ENCODE measurements at places on chromosomes 1 and 21.

DNA sequence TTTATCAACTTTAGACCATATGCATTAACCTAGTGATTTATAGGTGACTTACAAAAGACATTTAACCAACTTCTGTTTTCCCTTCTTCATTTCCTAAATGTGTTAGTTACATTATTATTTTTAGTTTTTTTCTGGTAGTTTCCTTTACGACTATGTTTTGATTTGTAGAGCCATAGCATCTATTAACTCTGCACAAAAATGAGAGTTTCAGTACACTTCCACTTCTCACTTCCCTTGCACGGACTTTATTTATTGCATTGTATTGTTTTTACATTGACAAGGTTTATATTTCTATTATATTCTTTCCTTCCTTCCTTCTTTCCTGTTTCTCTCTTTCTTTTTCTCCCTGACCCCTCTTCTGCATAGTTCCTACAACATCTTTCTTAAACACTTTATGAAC lies 14.7 kb downstream of the PKN2 start:
- no peak for DNase-seq

GRCh38 chr1:245209658-245210435 lies 55.1 kb downstream of the KIF26B start:
- DNase-seq, result no peak

GRCh38 chr1:39086386-39086785 lies 60.2 kb downstream of the NDUFS5 start:
- DNase-seq, result no peak

DNA sequence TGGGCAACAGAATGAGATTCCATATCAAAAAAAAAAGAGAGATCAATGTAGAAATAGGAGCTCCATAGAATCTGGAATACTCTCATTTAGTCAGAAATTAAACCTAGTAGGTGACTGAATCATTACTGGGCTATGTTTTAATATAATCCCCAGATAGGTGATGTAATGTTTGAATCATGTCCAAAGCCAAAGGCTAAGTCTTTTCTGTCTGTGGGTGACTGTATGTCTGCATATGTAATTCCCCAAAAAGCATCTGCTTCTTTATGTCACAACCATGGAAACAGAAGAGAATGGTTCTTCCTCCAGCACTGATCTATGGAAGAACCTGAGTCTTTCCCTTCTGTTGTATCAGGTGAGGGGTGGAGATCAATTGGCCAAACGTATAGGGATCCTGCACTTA lies 5.8 kb downstream of the LAMC2 start:
- DNase-seq, result peak; percentile 37

GRCh38 chr1:192635939-192636338 lies at the start of gene RGS13:
Gene RGS13, plus strand, starts transcription at chr1:192636147. Its CDS starts 8,188 bp downstream, at chr1:192644335.
- no peak for DNase-seq

GRCh38 chr1:178543290-178543607 lies 30.3 kb downstream of the TEX35 start:
- no peak for DNase-seq

DNA sequence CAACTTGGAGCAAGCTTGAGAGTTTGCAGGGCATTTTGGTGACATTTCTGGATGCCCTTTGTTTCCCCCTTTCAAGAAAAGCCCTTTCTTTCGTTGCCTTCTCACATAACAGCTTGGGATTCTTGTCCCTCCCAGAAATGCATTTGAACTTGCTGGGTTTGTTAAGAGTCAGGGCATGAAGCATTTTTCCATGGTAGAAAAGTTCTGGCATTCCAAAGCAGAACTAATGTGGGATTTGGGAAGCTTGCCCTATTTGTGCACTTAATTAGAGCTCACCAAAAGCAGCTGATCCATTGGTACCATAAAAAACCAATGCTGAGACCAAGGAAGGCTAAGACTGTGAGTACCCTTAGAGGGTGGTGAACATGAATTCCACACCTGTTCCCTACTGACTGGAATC lies 99.8 kb upstream of the HOOK1 start:
- no peak for DNase-seq

- no peak for DNase-seq
These were observed 121.9 kb downstream of the CRYAA start for GRCh38 chr21:43290421-43291346.

DNA sequence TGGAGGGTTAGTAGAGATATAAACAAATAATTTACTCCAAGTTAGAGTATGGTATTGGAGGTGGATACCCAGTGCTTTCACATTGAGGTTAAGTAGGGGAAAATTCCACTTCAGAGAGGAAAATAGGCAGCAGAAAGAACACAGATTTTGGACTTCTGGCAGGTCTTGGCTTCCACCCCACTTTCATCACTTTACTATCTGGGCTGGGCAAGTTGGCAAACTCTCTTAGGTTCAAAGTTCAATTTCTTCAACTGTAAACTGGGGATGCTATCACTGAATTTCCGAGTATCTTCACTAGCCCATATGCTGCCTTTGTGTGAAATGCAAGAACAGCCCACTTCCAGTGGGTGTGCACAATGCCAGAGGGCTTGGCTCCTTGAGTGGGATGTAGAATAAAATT lies 214.9 kb downstream of the GABPA start:
- DNase-seq, result no peak

DNA sequence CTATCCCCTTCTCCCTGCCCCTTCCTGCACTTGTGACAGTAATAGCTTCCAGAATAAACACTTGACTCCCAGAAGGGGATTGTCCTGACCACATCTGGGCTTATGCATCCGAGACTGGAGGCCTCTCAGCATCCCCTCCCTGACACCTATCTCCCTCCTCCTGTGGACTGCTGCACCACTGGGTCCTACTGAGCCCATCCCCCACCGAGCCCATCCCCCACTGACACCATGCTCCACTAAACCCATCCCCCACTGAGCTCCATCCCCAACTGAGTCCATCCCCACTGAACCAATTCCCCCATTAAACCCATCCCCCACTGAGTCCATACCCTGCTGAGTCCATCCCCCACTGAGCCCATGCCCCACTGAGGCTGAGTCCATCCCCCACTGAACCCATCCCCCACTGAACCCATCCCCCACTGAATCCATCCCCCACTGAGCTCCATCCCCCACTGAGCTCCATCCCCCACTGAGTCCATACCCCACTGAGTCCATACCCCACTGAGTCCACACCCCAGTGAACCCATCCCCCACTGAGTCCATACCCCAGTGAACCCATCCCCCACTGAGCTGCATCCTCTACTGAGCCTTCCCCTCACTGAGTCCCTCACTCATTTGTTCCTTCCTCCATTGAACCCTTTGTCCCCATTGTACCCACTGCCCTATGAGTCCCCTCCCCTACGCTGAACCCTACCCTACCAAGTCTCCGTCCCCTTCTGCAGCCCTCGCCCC lies 5.6 kb downstream of the PDZK1IP1 start:
- no peak for DNase-seq

DNA sequence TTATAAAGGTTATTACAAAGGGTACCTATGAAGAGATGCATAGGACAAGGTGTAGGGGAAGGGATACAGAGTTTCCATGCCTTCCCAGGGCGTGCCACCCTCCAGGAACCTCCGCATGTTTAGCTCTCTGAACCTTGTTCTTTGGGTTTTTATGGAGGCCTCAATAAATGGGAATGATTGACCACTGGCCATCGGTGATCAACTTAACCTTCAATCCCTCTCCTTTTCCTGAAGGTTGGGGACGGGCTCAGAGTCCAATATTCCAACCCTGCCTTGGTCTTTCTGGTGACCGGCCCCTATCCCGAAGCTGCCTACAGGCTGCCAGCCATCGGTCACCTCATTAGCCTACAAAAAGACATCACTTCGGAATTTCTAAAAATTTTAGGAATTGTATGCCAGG lies 11.7 kb downstream of the CD244 start:
- DNase-seq, result no peak

DNA sequence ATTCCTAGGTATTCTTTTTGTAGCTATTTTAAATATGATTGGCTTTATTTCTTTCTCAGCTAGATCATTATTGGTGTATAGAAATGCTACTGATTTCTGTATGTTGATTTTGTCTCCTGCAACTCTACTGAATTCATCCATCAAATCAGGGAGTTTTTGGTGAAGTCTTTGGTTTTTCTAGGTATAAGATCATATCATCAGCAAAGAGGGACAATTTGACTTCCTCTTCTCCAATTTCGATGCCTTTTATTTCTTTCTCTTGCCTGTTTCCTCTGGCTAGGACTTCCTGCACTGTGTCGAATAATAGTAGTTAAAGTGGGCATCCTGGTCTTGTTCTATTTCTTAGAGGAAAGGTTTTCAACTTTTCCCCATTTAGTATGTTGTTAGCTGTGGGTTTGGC lies 27.5 kb upstream of the PRKACB start:
- no peak for DNase-seq

DNA sequence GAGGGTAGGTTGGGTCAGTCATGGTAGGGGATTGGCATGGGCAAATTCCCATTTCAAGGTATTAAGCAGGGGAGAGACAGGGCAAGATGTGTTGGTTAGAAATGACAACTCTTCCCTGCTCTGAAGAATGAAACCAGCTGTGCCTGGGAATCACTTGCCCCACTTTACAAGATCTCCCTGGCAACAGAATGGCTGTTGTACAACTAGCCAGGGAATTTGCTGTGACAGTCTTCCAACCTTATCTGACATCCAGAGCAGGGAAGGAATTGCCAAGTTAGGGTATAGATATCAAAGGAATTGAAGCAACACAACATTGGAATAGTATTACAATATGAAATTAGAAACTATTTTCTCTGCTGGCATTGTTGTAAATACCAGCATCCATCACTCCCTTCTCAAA lies 154.7 kb downstream of the CACNA1E start:
- DNase-seq, result no peak

- DNase-seq, result no peak
These were observed 24.2 kb upstream of the ATP6V1G3 start for GRCh38 chr1:198564716-198565115.

GRCh38 chr1:93353286-93353685 lies 7.6 kb downstream of the DR1 start:
- DNase-seq, result no peak

DNA sequence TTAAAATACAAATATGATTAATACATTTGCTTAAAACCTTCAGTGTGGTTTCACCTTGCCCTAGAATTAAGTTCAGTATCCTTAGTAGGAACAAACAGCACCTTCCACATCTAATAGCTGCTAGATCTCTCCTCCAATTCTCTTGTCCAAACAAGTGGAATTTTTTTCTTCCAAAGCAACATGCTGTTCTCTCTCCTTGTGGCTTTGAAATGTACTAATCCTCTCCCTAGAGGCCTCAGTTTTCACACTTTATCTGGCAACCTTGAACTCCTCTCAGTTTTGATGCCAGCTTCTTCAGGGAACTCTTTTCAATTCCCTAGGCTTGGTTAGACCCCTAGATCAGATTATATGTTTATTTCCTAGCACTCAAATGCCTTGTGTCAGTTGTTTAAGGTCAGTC lies 87.0 kb downstream of the GLUL start:
- no peak for DNase-seq

GRCh38 chr1:17212487-17213121 lies 7.7 kb downstream of the PADI1 start:
- DNase-seq, result no peak

DNA sequence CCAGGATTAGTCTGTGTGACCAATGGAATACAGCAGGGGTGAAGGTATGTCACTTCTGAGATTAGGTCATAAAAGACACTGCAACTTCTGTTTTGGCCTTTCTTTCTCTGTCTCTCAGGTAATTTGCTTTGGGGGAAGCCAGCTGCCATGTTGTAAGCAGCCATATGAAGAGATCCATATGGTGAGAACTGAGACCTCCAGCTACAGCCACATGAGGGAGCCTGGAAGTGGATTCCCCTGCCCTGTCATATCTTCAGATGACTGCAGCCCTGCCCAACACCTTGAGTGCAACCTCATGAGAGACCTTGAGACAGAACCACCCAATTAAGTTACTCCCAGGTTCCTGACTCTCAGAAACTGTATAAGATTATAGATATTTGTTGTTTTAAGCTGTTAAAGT lies 70.1 kb upstream of the ESRRG start:
- DNase-seq, result no peak

GRCh38 chr1:207336559-207337467 lies 15.3 kb downstream of the CD55 start:
- DNase-seq, result no peak

DNA sequence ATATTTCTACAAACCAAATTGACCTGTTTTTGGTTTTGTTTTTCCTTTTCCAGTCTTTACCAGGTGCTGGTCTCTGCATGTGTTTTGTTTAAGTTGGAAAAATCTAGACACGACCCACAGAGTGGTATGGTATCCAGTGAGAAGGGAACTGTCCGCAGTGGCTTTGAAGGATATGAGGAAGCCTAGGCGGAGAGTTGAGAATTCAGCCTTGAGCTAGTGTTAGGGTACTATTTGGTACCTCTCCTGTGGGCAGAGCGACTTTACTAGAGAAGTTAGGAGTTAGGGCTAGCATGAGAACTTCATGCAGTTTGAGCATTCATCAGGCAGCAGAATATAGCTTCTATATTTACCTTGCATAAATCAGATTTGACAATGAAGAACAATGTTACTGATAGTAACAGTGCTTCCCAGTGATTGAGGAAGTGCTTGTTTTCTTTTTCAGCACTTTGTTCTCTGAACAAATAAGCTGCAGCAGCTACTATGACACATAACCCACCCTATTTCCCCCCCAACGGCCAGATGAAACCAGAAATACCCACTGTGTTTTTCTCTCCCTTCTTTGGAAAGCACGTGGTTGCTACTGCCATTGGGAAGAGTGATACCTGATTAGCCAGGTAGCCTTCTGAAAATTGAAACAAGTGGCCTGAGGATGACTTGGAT lies 19.0 kb downstream of the MRPS6 start:
- no peak for DNase-seq

GRCh38 chr1:27940870-27941560 lies 6.2 kb downstream of the SMPDL3B start:
- no peak for DNase-seq

DNA sequence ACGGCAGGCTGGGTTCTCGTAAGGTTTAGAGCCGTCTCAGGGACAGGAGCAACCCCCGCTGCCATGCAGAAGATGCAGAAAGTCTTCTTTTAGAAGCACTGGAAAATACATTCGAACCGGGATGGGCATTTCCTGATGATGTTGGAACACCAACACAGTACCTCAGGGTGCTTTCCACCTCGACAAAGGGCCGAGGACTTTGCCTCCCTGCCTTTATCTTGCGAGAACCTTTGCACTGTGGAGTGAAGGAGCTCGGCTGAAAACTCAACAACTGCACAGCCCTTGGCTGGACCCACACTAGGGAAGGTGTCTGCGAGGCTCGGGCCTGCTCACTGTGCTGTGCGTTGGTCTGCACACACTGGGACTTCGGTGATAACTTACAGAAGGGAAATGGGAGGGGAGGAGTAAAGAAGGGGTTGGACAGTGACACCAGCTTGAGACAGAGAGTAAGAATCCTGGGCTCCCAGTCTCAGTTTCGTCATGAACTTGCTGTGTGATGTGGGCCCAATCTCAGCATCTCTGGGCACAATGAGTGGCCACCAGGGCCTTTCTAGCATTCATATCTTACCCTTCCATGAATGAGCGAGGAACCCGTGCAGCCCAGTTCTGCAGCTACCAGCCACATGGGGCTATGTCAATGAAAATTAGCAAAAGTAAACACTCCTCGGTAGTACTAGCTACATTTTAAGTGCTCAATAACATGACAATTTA lies 18.2 kb downstream of the RCAN1 start:
- no peak for DNase-seq

DNA sequence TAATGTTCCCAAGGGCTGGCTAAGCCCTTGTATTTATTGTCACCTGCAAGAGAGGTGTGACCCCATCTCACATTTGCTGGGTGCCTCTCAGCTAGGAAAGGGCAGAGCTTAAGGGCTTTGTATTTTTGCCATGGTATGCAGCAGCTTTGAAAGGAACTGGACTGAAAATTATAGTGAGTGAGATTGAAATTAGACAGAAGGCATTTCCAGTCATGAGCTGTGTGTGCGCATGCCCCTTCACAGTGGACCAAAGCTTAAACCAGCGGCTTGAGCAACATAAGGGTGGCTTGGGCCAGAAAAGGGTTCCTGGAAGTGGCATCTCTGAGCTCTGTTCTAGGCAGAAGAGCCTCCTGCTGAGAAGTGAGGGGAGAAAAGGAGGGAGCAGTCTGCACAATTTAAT lies 19.8 kb downstream of the MYOG start:
- DNase-seq, result no peak
